ENCODE measurements at places on chromosomes 13 and 19. TPM values are rescaled to one million over a fixed set of nuclear protein-coding genes. Genes with fewer than 3 reads are reported as not detected.
A peak's percentile ranks its signal among the peaks of the same experiment; 100 is the strongest.

Gene NOTCH3
- 0.18 TPM for total RNA-seq

Gene CA11
- total RNA-seq = 11.6 TPM

Gene FLT3LG
- 64.8 TPM for total RNA-seq

Gene SOX1
- 0.16 TPM for total RNA-seq

Gene PEX11G
- total RNA-seq = 1.1 TPM

Gene CRB3
- total RNA-seq = 1.6 TPM

Gene CEACAM20
- total RNA-seq = not detected

Gene FFAR1
- total RNA-seq = not detected

Gene CYP2S1
- total RNA-seq = 0.27 TPM

Gene TRAPPC2B
- total RNA-seq = 4.5 TPM

Gene RXFP2
- total RNA-seq = not detected

Gene KLC3
- not detected for total RNA-seq

Gene DOCK9
- total RNA-seq = 34.9 TPM

DNA sequence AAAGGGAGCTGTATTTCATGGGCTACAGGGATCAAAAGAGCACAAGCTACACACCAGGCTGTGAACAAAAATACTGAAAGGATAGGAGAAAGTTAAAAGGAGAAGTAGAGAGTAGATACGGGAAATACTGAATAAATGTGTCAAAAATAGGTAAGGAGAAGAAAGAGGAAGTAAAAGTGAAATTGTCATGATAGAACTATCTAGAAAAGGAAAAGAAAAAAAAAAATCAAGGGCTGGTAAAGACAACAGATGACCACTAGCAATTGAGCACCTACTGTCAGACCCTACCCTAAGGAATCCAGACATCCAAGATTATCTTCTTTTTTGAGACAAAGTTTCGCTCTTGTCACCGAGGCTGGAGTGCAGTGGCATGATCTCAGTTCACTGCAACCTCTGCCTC is 4.8 kb downstream of the RUBCNL start:
- DNase-seq = no peak

DNA sequence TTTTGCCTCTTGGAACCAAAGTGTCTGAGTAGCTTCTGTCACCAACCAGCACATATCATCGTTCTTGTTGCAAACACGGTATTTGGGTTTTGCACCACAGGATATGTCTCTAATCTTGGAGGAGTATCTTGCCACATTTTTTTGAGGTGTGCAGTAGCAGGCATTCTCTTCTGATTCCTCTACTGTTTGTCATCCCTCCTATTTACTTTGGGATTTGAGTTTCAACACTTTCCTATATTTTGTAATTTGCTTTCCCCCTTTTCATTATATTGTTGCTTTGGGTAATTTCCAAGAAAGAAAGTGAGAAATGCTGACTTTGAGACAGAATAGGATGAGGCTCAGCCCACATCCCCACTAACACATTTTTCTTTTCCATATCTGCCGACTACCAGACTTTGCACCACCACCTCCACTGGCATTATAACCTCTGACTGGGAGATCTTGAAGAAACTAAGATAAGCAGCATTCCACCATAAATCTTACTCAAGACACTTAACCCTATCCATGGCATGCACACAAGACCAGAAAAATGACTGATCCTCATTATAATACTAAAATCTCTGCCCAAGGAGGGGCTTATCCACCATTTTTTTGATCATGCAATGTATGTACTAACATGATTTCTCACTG is 12.0 kb upstream of the DZIP1 start:
- no peak for DNase-seq

DNA sequence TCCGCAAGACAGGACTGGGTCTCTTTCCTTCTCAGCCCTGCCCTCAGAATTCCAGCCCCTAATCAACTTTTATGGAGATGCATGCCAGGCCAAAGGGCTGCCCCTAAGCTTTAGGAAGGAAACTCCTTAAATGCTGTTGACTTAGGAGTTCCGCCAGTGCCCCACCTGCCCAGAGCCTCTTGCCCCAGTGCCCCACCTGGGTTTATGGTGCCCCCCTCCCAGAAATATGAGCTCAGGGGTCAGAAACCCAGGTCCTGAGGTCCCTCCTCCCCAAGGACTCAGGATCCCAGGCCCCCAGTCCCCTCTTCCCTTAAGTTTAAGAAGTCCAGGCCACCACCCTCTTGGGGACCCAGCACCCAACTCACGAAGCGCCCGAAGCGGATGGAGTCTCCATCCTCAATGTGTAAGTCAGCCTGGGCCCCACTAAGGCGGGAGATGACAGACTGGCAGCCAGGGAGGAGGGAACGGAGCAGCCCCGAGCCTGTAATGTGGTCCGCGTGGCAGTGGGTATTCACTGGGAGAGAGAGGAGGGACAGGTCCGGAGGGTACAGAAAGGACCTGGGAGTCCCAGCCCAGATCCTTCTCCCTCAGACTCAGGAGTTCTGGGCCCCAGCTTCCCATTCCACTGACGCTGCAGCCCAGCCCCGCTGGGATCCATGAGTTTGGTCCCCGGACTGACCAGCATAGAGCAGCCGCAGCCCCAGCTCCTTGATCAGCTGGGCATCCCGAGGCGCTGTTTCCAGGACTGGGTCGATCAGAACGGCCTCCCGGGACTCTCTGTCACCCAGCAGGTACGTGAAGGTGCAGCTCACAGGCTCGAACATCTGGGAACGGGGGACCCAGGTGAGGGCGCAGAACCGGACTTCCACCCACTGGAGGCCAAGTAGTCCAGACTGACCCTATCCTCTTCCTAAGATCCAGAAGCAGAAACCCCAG is 897 bp downstream of the ETHE1 start:
- DNase-seq = peak; percentile 19

- no peak for DNase-seq
These were observed 1.2 kb downstream of the BRCA2 start for GRCh38 chr13:32316501-32316900.

DNA sequence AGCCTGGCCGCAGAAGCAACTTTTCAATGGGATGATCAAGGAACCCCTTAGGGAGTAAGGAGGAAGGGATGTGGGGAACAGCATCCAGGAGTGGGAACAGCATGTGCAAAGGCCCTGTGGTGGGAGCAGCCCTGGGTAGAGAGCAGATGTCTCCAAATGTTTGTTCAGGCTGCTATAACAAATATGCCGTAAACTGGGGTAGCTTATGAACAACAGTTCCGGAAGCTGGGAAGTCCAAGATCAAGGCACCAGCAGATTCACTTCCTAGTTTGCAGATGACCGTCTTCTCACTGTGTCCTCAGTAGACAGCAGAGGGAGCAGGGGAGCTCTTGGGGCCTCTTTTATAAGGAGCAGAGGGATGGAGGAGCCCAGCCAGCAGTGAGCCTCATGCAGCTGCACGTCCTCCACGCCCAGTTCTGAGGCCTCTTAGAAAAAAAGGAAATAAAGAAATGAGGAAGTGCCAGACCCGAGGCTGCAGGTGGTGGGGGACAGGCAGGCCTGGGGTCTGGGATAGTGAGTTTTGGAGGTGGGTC is 4.2 kb upstream of the LRRC25 start:
- DNase-seq = no peak

DNA sequence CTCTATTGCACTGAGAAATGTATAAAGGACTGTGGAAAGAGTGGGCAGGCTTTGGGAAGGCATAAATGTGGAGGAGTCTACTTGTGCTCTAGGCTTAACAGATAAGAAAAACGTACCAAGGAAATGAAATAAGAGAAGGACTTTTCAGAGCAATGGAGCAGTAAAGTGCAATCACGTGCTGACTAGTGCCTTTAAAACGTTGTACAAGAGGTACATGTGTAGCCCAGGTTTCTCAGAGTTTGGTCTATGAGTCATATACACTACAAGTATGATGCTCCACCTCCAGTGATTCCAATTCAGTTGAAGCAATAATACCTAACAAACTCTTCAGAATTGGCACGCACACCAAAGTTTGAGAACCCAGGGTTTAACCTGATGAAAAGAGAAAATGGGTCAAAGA is 13.4 kb upstream of the FNDC3A start:
- DNase-seq = no peak

GRCh38 chr19:5914946-5915781 is 1.1 kb downstream of the CAPS start:
- DNase-seq = no peak

DNA sequence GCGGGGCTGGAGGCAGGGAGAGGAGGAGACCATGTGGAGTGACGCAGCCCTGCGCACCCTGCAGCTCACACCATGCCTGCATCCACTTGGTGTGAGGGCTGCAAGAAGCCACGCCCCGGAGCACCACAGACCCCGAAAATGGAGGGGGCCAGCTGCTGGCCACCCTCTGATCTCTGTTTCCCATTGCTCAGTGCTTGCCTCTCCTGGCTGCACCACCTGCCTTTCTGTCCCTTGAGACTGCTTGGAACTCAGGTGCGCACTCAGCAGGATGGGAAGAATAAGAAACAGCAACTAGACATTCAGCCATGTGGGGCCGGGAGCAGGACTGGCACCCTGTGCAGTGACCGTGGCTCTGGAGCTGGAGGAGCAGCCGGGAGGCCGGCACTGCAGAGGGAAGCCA is 64.0 kb downstream of the ANKRD10 start:
- no peak for DNase-seq

GRCh38 chr19:29779921-29780320 is 31.9 kb upstream of the CCNE1 start:
- DNase-seq = no peak

DNA sequence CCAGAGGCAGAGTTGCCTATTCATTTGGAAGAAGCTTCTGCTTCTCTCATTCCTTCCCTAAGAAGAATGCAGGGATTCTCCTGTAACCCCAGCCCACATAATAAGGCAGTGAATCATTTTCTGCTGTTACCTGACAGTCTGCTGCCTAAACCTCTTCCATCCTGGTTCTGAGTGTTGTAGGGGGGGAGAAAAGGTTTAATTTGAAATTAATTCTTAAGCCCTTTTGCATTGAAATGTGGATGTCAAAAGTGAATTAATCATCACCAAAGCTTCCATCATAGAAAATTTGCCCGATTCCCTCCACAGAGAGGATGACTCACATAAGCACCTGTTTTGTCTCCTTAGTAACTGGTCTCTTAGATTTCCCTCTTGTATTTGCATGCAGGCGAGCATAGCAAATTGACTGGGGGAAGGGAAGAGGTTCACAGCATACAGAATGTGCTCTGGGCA is 146.7 kb upstream of the FNDC3A start:
- no peak for DNase-seq

GRCh38 chr13:102800145-102801041 is 1.5 kb downstream of the BIVM start:
- DNase-seq = peak; percentile 78

- DNase-seq = no peak
These were observed 1.6 kb upstream of the PPP1R12C start for GRCh38 chr19:55119053-55119452.

- no peak for DNase-seq
These were observed 60.6 kb upstream of the C13orf46 start for GRCh38 chr13:114034481-114034891.

DNA sequence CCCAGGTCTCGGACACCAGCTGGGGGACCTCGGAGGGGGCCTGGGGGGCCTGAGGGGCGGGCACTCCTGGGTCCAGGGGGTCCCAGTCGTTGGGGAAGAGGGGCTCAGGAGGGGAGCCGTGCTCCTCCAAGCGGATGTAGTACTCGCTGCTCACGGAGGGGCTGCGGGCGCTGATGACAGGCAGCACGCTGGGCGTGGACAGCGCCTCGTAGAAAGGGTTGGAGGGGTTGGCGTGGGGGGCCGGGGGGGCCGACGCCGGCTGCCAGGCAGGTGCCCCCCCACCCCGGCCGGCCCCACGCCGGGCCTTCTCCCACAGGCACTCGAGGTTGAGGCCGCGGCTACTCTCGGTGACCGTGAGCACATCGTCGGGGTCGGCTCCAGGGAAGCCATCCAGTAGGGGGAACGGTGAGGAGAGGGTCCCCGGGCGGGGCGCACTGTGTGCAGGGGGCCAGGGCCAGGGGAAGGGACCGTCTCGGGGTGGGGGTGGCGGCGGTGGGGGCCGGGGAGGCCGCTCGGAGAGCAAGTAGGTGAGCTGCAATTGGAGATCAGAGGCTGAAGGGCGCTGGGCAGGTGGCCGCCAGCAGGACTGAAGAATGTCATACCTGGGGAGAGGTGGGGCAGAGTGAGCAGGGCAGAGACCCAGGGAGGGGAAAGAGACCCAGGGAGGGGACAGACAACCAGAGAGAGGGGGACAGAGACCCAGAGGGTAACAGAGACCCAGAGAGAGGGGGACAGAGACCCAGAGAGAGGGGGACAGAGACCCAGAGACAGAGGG is 12.1 kb downstream of the LMTK3 start:
- DNase-seq = no peak

GRCh38 chr13:37141011-37141410 is 35.5 kb upstream of the CSNK1A1L start:
- no peak for DNase-seq

- no peak for DNase-seq
These were observed 445.4 kb downstream of the DCT start for GRCh38 chr13:94033830-94034642.

GRCh38 chr13:110562036-110562597 is 595 bp upstream of the RAB20 start:
- no peak for DNase-seq

- DNase-seq = no peak
These were observed 108.2 kb downstream of the EDNRB start for GRCh38 chr13:77810430-77810829.

DNA sequence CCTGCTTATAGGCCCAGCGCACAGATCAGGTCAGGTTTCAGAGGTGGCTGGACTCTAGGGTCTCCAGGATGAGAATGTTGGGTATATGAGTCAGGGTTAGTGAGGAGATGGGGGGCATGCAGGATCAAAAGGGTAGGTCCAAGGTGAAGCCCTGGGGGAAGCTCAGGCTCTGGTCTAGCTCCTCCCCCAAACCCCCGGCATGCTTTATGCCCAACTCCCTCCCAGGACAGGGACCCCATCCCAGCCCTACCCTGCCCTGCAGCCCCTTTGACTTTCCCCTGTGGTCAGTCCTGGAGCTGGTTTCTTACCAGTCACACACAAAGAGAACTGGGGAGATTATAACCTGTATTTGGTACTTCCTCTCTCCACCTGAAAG is 9.8 kb upstream of the CEACAM18 start:
- no peak for DNase-seq

- no peak for DNase-seq
These were observed 1.5 kb upstream of the CGB5 start for GRCh38 chr19:49042177-49042576.

DNA sequence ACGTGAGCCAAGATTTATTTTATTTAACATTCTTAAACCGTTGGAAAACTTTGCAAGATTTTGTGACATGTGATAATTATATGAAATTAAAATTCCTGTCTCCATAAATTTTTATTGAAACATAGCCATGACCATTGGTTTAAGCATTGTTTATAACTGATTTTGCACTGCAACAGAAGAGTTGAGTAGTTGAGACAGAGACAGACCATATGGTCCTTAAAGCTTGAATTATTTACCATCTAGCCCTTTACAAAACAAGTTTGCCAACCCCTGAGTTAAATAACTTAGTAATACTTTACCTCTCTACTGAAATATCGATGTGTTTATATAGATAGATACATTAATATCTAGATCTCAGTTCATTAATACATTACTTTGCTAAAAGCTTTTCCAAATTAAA is 814.1 kb upstream of the GPC6 start:
- DNase-seq = no peak

DNA sequence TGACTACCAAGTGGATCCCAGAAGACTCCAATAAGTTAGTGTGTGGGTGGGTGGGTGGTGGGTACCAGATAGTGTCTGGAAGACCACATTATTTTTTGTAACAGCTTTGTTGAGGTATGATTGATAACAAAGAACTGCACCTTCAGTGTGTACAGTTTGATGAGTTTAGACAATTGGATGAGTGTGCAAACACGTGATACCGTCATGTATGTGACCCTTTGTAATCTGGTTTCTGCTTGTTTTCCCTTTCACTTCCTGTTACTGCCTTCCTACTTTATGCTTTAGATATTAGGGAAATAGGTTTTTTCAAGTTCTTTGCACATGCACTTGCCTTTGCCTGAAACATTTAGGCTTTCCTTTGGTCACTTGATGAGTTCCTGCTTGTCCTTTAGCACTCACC is 8.5 kb downstream of the RPL21 start:
- no peak for DNase-seq
